ENCODE measurements at places on chromosomes 4 and X. TPM values are rescaled to one million over a fixed set of nuclear protein-coding genes. Genes with fewer than 3 reads are reported as not detected.

- H3K36me3 ChIP-seq = no peaks in the 10 kb centered on the region
- no peak for DNase-seq
- no peaks in the 10 kb centered on the region for H3K4me1 ChIP-seq
Observed at GRCh38 chr4:174581901-174582300, 59.6 kb upstream of the HPGD start.

DNA sequence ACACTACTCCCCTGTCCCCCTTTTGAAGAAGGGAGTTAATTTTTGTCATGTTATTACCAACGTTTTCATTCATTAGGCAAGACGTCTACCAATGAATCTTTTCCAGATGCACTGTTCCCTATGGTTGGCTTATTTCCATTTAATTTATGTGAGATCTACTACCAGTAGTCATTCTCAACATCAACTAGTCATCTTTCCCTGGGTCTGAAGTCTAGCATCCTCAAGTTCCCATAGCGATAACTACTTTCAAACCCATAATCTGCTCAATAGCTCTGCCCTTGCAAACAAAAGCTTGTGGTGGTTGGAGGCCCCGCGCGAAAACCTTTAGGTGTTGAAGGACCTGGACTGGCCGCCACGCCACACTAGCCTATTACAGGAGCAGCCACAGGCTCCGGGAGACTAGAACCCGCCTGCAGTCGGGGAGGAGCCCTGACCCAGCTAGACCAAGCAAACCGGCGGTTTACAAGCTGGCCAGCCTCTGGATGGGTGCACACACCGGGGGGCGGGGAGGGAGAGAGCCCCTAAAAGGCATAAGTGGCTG, 746 bp downstream of the PPAT start:
- H3K27ac ChIP-seq = peak overlapping the region; percentile 96
- peak overlapping the region; percentile 98 for H3K4me3 ChIP-seq
- peaks cover 44% of the 10 kb centered on the region for H3K4me1 ChIP-seq
- no peaks in the 10 kb centered on the region for H3K27me3 ChIP-seq
- DNase-seq = peak; percentile 52

DNA sequence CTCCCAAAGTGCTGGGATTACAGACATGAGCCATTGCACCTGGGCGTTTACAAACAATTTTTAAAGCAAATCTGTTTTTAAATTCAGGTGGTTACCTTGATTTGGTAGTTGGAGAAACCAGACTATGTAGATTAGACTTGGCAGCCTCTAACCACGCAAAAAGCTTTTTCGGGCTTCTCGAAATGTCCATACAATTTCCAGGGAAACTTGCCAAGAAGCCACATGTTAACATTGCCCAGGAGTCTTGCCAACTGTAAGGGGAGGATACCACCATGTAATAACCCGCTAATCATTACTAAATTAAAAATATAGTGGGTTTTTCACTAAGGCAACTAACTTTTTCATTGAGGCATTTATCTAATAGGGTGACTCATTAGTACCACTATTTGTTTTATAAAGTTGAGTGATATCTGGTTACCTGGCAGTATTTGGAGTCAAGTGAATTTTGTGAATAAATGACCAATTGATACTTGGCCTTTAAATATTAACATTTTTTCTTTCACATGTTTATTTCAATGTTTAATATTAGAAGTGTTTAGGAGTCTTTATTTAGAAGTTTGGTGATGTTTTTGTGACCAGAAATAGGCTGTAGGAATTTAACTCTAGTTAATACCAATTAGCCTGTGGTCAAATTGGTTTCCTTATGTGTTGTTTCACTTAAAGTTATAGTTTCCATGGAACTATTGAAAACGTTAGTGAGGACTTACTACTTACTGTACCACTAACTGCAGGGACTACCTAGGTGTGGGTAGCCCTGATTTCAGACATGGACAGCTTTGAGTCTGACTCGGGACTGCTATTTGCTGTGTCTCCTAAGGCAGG, 61.3 kb downstream of the CLDN34 start:
- no peak for DNase-seq
- H3K27me3 ChIP-seq = no peaks in the 10 kb centered on the region
- H3K4me1 ChIP-seq = no peaks in the 10 kb centered on the region
- H3K27ac ChIP-seq = no peak overlapping the region
- H3K36me3 ChIP-seq = no peaks in the 10 kb centered on the region

- H3K36me3 ChIP-seq = no peaks in the 10 kb centered on the region
- H3K4me3 ChIP-seq = peak overlapping the region; percentile 57
- peaks cover 3% of the 10 kb centered on the region for H3K27me3 ChIP-seq
- peaks cover 24% of the 10 kb centered on the region for H3K4me1 ChIP-seq
Observed at GRCh38 chr4:2393353-2394270, 24.8 kb downstream of the ZFYVE28 start.

DNA sequence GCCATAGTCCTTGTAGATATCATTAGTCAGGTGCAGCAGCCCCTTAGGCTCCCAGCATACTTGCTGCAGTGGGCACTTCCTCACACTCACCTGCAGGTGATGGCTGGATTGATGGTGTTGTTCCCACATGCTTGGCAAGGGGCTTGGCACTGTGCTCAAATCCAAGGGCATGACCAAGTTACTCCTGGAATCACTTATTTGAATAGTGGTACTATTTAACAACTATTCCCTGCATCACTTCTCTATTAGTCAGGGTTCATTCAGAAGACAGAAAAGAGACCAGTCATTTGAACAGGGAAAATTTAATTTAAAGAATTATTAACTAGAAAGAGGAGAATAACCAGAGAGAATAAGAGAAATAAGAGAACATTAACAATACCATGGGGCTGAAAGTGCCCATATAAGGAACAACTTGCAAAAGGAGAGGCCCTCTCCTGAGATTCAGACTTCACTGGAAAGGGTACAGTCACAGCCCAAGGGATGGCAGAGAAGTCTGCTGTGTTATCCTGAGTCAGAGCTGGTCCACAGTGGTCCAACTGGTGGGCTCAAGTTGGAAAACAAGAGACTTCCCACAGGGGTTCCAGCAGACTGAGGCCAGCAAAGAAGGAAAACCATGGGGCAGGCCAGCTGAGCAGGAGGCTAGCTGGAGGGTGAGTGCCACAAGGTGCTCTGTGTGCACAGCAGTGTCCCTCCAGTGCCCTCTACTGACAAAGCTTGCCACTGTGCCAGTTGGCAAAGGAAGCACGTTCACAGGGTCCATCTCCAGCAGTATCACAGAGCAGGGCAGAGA, 9.8 kb downstream of the SPP1 start:
- peak; percentile 63 for DNase-seq
- no peak overlapping the region for H3K4me3 ChIP-seq
- peaks cover 9% of the 10 kb centered on the region for H3K27me3 ChIP-seq

DNA sequence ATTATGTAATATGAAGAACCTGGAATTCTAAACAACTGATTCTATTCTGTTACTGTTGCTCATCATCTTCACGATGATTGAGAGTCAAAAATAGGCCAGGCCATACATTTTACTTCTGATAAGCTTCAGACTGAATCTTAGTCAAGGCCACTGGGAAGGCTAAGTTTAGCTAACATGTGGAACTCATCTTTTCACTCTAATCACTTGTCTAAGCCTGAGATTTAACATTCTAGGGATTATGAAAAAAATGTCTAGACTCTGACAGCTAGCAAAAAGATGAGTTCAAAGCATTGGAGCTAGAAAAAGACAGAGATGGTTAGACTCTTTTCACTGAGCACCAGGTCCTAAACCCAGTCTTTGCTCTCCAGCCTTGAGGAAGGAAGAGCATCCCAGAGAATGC, 656.2 kb upstream of the IGFBP7 start:
- H3K36me3 ChIP-seq = no peaks in the 10 kb centered on the region
- H3K27ac ChIP-seq = no peak overlapping the region
- H3K27me3 ChIP-seq = no peaks in the 10 kb centered on the region
- H3K4me3 ChIP-seq = no peak overlapping the region
- no peak for DNase-seq

DNA sequence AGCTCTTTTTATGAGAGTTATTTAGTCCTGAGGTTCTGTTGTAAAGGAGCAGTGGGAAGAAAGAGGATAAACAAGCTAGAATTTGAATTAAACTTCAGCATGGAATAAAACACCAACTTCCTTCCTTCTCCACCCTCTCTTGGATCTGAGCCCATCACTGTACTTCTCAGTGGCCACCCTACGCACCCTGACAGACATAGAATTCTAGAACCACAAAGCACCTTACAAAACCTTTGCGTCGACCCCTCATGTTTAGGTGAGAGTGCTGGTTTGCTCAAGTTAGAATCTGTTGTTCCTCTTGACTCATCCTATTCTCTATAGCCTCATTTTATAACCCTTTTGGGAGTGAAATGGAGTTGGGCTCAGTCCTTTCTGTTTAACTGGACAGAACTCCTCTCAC, 84.6 kb upstream of the RPL34 start:
- DNase-seq = no peak
- peaks cover 57% of the 10 kb centered on the region for H3K4me1 ChIP-seq
- H3K27me3 ChIP-seq = no peaks in the 10 kb centered on the region
- H3K36me3 ChIP-seq = no peaks in the 10 kb centered on the region
- peak overlapping the region; percentile 14 for H3K27ac ChIP-seq

- H3K27me3 ChIP-seq = no peaks in the 10 kb centered on the region
- DNase-seq = no peak
- no peak overlapping the region for H3K4me3 ChIP-seq
- peaks cover 46% of the 10 kb centered on the region for H3K4me1 ChIP-seq
- peaks cover 6% of the 10 kb centered on the region for H3K36me3 ChIP-seq
Observed at GRCh38 chrX:155046129-155046810, 19.6 kb downstream of the FUNDC2 start.

DNA sequence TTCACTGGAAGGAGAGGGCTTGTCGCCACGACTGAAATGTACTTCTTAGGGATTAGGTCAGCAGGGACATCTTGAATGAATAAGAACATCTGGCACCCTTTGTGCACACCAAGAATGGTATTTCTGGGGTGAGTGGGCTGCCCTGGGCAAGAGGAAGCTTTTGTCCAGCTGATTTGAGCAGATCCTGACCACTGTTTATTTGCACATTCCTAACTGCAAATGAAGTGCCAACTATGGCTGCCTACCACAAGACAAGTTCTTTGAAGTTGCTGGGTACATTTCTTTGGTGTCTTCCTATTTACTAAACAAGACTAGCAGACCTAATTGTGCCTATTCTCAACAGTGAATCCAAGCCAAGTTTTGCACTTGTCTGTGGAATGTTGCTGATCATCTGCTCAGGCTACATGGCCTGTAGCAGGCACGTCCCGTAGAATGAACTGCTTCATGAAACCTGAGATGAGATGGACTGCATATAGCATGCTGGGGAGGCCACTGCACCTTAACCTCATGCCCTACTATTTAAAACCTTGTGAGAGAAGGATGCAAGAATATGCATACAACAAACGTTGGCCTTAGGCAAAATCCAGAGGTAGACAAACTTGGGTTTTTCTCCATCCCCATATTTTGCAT, 45.0 kb downstream of the PIR start:
- H3K4me1 ChIP-seq = no peaks in the 10 kb centered on the region
- DNase-seq = no peak
- no peak overlapping the region for H3K4me3 ChIP-seq
- no peaks in the 10 kb centered on the region for H3K27me3 ChIP-seq
- H3K27ac ChIP-seq = no peak overlapping the region
- H3K36me3 ChIP-seq = no peaks in the 10 kb centered on the region

DNA sequence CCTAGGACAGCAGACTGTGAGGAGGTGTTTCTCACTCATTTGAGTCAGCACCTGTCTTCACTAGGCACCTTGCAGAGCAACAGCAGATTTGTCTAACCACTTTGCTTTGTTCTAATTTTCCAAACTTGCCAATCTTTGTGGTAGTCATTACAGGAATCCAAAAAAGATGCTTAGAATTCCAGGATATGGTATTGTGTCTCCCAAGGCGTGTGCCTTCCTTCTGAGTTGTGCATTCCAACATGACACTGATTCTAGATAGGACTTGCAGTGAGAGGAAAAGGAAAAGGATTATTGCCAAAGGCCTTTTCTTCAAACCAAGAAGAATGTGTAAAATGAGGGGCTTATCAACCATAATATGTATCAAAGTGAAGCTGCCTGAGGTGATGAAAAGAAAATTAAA, 126.2 kb downstream of the MAPK10 start:
- H3K27me3 ChIP-seq = no peaks in the 10 kb centered on the region
- no peak overlapping the region for H3K27ac ChIP-seq
- no peaks in the 10 kb centered on the region for H3K4me1 ChIP-seq

DNA sequence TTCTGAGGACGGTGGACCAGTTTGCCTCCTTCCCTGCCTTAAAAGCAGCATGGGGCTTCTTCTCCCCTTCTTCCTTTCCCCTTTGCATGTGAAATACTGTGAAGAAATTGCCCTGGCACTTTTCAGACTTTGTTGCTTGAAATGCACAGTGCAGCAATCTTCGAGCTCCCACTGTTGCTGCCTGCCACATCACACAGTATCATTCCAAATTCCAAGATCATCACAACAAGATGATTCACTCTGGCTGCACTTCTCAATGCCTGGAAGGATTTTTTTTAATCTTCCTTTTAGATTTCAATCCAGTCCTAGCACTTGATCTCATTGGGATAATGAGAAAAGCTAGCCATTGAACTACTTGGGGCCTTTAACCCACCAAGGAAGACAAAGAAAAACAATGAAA, 255.3 kb downstream of the RAPGEF2 start:
- H3K27ac ChIP-seq = no peak overlapping the region
- no peak for DNase-seq
- no peaks in the 10 kb centered on the region for H3K27me3 ChIP-seq
- H3K4me1 ChIP-seq = peaks cover 1% of the 10 kb centered on the region
- peaks cover 56% of the 10 kb centered on the region for H3K36me3 ChIP-seq

DNA sequence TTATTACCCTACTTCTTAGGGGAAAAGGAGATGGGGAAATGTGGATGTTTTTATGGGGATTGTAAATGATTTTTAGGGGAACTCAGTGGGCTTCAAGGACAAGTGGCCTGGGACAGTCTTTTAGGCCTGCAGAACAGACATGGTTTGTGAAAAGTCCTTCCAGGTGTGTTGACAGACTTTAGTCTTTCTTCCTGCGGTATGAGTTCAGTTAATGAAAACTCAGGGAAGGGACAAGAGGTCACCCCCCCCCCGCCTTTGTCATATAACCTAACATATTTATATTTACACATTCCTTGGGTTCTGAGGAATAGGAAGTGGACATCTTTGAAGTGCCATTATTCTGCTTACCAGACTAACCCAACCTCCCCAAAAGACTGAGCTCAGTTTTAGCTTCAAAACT, 31.8 kb downstream of the METAP1 start:
- H3K27ac ChIP-seq = no peak overlapping the region
- DNase-seq = no peak
- peaks cover 67% of the 10 kb centered on the region for H3K4me1 ChIP-seq
- H3K4me3 ChIP-seq = no peak overlapping the region
- peaks cover 12% of the 10 kb centered on the region for H3K36me3 ChIP-seq

- no peaks in the 10 kb centered on the region for H3K4me1 ChIP-seq
- no peaks in the 10 kb centered on the region for H3K36me3 ChIP-seq
- no peak overlapping the region for H3K4me3 ChIP-seq
- no peaks in the 10 kb centered on the region for H3K27me3 ChIP-seq
- no peak overlapping the region for H3K27ac ChIP-seq
- DNase-seq = no peak
Observed at GRCh38 chr4:34432706-34433105, 1811.6 kb downstream of the ARAP2 start.

The SUPT20HL1 gene
- not detected for total RNA-seq

The AFM gene
- total RNA-seq = not detected
